ENCODE measurements at places on chromosomes 7 and 10. TPM values are rescaled to one million over a fixed set of nuclear protein-coding genes. Genes with fewer than 3 reads are reported as not detected.

- DNase-seq: no peak
Measured at GRCh38 chr10:79454259-79454658, 8.8 kb upstream of the ZCCHC24 start.

DNA sequence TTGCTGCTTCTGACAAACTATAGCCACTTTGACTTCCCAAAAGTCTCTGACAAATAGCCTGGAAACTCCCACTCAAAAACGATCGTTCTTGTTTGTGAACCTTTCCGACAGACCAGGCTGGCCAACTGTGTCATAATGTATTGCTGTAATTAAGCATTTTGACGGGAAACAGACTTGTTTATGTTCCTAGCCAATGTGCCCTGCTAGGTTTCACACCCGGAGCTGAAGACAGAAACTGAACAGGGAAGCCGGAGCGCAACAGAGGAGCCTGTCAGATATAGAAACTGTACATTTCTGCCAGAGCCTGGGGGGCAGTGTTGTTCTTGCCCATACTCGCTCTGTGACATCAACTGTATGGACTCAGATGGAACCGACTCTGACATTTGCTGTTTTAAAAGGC is 55.3 kb upstream of the C7orf33 start:
- DNase-seq: peak; percentile 7

DNA sequence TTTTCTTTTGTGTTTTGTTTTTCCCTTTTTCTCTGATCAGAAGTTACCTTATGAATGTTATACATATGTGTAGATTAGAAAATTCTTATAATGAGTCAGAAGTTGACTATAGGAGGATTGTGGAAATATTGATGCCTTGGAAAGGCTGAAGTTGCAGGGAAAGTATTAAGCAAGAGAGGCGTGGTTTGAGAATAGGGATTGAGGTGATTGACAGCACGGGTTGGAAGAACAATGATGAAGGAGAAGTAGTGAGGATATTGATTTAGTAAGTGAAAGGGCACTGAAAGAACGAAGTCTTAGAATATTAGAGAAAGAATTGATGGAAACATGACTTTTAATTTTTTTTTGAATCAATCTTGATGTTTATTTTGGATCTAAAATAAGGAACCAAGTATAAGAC is 176.0 kb downstream of the EXOC4 start:
- DNase-seq: no peak

GRCh38 chr10:509361-510102 is 179.9 kb downstream of the DIP2C start:
- no peak for DNase-seq

GRCh38 chr10:34824870-34825269 is 9.8 kb upstream of the PARD3 start:
- DNase-seq: no peak

- no peak for DNase-seq
Measured at GRCh38 chr10:75012471-75012870, 99.0 kb upstream of the SAMD8 start.

DNA sequence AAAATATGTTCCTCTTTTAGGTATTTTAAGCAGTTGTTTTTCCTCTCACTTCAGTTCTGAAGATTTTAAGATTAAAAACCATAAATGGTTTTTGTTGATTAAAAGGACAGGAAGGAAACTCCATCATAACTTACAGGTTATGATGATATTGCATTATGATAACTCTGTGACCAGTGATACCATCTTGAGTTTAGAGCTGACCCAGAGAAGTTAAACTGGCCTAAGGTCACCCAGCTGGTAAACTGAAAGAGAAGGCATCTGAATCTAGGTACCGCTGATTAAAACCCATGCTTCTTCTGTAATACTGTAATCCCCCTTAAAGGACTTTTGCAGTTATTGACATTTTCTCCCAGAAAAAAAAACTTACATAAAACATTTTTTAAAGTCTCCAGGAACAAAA is 29.6 kb downstream of the LOXL4 start:
- DNase-seq: no peak

- DNase-seq: no peak
Measured at GRCh38 chr10:124560377-124561105, 98.9 kb downstream of the LHPP start.

NME8 gene
- polyA plus RNA-seq: not detected

Measured in keratinocyte (primary cell).